ENCODE measurements at places on chromosomes 3 and 15.
A peak's percentile ranks its signal among the peaks of the same experiment; 100 is the strongest.

DNA sequence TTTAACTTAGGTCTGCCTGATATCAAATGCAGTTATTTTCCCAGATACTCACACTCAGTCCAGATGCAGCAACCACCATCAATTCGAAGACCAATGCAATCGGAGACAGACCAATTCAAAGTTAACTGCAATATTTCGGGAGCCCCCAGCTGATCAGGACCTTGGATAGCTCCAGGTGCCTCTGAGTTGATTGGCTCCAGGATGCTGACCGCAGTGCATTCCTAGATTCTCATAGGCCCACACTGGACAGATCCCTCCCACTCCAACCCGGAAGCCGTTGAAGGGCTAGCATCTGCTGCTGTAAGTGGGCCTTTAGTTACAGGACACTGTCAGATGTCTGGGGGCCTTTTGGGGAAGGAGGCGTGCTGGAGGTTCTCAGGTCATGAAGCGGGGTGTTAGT is 89.5 kb upstream of the ATP2B2 start:
- DNase-seq = peak; percentile 31

DNA sequence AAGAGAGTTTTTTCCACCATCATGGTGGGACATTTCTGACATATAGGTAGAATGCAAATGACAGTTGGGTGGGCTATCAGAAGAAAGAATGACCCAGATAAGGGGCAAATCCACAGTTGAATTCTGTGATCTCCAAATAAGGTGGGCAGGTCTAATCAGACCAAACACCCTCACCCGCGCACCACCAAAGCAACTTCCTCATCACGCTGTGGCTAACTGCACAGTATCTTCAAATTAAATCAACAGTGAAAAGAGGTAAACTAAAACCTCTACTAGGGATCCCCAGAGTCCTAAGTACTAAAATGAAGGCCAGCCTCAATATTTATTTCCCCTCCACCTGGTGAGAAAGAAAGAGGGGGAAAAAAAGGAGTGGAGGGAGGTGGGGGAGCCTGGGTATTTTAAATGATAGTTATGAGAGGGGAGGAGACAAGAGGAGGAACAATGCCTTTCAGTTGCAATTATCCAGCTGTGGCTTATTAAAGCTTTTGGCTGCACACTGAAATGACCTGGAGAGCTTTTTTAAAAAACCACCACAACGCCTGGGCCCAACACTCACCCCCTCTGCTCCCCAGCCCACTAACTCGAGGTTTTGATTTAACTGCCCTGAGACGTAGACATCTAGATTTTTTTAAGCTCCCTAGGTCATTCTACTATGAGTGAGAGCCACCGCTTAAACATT is 61.0 kb downstream of the LRIG1 start:
- DNase-seq = no peak

- DNase-seq = no peak
Observed at GRCh38 chr15:92869263-92869940, 30.7 kb upstream of the CHD2 start.

DNA sequence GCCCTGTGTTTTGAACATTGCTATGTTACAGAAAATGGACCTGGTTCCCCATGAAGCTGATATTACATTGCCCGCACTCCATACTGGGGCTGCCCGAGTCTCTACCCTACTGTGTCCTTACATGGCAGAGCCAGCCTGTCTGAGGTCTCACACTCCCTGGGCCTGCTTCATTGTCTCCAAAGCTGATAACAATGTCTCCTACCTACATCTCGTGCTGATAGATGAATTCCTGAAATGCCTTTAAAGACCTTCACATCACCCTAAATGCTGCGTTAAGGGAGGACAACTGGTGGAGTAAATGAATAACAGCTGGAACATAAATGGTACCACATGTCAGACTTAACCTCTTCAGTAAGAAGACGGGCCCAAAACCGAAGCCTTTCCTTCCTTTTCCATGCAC is 62.9 kb upstream of the PTX3 start:
- no peak for DNase-seq

DNA sequence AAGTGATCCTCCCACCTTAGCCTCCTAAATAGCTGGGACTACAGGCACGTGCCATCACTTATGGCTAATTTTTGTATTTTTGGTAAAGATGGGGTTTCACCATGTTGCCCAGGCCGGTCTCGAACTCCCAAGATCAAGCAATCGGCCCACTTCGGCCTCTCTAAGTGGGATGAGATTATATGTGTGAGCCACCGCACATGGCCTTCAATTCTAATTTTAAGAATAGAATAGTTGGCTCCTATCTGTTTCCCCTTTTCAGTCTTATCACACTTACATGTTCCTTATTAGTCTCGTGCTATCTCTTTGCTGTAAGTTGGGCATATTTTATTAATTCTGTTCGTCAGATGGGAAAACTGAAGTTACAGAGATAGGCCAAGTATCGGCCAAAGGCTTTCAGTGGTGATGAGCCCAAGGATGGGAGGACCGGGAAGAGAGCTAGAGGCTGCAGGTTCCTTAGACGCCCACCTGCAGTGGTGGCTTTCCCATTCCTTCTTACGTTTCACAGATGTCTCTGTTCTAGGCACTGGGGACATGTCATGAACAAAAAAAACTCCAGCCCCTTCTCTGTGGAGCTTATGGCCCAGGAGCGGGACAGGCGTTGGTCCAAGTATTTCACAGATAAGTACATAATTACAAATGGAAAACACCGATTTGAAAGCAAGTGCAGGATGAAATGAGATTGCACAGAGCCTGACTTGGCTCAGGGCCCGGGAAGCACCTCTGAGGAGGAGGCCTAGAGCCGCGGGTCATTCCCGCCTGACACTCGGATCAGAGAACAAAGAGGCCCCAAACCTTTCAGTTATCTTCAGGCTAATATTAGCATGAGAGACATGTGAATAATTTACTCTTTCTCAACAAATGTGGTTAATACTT is 91.1 kb upstream of the KLF13 start:
- peak; percentile 63 for DNase-seq
